ENCODE measurements at places on chromosomes 3 and 15. TPM values are rescaled to one million over a fixed set of nuclear protein-coding genes. Genes with fewer than 3 reads are reported as not detected.

DNA sequence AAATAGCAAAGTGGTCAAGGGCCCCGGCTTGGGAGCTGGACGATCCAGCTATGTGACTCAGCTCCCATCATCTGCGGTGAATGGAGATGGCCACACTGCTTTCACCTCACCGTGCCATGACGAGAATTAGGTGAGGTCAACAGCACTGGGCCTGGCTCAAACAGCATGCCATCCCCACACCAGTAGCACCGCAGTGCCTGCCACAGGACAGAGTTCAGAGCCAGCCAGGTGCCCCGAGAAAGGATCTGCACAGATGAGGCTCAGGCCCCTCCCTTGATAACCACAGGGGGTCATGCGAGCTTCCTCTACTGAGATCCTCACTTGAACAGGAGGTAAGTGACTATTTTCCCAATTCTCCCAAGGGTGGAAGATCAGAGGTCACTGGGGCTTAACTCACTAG is 29.4 kb downstream of the ZXDC start:
- DNase-seq, result no peak

DNA sequence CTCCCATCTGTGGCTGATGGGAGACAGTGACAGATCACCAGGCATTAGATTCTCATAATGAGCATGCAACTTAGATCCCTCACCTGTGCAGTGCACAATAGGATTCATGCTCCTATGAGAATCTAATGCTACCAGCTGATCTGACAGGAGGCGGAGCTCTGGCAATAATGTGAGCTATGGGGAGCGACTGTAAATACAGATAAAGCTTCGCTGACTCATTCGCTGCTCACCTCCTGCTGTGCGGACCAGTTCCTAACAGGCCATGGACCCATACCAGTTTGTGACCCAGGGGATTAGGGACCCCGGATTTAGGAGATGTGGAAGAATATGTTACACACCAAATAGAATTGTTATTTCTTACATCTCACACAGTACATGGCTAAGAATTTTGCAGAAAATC is 6.7 kb downstream of the ARGFX start:
- DNase-seq, result no peak

DNA sequence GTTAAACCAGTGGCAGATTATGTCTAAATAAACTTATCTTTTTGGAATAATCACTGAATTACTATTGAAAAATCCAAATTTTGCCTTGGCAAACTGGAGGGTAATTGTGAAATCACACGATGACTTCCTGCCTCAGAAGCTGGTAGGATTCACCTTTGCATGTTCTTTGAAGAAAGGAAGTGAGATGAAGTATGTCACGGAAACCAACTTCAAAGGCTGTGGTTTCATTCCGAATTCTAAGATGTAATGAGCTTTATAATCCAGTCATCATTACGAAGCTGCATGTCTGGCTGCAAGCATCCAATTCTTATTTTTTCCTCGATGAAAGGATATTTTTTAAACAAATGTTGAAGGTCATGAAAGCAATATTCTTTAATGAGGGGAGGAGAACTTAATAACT is 15.0 kb upstream of the ZBED2 start:
- no peak for DNase-seq

The GPR160 gene
- 96.5 TPM for total RNA-seq

The ONECUT1 gene
- total RNA-seq, result not detected

The ROPN1B gene
- not detected for total RNA-seq

GRCh38 chr15:92271179-92271578 is 122.5 kb upstream of the ST8SIA2 start:
- no peak for DNase-seq

DNA sequence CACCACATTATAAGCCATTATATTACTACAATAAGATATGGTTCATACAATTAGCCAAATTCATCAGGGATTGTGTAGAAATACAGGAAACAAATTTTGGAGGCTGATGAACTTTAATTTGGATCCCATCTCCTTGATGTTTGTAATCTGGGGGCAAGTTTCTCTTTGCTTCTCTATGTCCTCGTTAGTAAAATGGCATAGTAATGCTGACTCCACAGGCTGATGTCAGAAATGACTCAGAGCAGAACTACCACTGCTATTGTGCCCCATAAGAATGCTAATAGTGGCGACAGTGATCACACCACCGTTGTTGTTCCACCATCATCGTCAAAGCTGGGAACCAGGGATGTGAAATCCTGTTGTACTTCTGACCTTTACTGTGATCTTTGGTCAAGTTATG is 722.3 kb upstream of the LMCD1 start:
- DNase-seq, result no peak

DNA sequence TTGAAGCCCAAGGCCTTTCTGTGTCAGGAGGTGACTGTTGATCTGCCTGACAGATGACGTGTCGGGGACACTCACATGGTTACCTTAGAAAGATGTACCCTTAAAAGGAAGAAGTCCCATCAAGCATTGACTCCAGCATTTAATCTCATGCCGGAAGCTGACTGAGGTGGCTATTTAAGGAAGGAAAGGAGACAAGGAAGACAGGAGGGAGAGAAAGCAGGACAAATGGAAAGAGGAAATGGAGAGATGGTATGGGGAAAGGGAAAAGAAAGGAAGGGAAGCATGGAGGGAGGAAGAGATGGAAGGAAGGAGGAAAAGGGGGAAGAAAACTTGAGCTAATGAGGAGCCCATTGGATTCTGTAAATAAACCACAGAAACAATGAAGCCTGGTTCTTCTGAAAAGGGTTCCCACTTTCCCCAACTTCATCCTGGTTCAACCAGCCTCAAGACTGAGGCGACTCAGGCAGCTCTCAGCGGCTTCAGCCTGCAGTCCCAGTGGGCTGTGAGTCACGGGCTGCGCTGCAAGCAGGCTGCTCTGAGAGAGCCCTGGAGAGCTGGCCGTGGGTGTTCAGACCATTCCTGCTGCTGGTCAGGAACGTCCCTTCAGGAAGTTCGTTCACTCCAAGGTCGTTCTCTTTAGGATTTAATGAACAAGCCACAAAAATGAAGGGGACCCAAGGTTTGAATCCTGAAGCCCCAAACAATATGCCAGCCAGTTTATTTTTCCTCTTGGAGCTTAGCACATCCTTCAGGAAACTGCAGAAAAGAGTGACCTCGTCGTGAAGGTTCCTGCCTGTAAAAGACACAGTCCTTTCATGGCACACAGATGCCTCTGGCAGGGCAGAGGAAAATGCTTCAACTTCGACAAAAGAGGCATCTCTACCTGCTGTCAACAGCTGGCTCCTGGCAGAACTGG is 69.6 kb upstream of the THBS1 start:
- DNase-seq, result no peak
